Activated CD4-positive, alpha-beta T cell treated with anti-CD3 and anti-CD28 coated beads, Interleukin-2, amount 50 U/mL, for 1 hour (primary cell): ENCODE measurements at places on chromosomes 4 and X.

GRCh38 chr4:82522472-82522871 lies 39.3 kb downstream of the TMEM150C start:
- no peak for DNase-seq

DNA sequence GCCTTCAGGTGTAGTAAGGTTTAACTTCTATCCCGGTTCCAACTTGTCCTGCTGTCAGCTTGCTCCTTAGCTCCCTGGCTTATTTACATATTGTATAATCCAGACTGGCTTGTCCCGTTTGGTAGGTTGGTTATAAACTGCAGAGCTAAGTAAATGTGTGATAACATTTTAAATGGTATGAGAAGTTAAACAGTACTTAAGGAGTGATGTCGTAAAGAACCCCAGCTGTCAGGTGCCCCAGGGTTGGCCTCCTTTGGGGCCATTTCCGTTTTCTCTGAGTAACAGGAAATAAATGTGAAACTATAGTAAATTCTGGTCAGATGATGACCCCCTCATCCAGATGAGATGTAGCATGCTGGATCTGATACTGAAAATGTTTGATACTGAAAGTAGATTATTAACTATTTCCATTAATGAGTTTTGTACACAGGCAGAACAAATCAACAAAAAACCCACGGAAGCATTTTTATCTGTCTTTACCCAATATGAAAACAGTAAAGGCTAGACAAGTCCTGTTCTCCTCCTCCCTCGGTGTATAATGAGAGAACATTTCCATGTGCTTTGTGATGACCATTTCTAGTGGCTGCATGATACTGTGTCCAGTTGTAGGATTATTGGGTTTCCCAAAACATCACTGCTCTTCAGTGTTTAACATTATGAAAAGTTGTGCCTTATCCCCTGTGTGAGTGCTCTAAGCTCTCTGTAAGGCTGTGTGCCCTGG lies 22.4 kb downstream of the GAB1 start:
- DNase-seq: no peak

GRCh38 chr4:36115312-36115711 lies 129.0 kb downstream of the ARAP2 start:
- no peak for DNase-seq

GRCh38 chrX:38236901-38237615 lies 16.4 kb upstream of the SRPX start:
- no peak for DNase-seq

DNA sequence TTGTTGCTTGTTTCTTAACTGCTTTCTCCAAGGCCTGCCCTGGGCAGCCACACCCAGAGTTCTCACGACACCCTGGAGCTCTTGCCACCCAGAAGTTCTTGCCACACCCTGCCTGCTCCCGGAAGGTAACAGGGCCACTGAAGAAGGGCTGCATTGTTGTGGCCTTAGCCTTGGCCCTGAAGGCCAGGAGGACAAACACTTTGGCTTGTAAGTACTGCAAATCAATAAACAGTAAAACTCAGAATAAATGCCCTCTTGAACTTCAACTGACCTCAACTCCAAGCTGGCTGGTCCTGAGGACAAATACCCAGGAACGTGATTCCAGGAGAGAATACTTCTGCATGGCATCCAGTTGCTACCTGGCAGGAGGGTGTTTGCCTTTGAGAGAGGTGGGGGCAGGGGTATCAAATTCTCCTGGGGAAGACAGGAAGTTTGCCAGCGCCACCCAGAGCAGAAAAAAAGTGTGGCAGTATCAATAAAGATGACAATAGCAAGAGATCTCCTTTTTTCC lies 54.1 kb downstream of the TLR10 start:
- no peak for DNase-seq

DNA sequence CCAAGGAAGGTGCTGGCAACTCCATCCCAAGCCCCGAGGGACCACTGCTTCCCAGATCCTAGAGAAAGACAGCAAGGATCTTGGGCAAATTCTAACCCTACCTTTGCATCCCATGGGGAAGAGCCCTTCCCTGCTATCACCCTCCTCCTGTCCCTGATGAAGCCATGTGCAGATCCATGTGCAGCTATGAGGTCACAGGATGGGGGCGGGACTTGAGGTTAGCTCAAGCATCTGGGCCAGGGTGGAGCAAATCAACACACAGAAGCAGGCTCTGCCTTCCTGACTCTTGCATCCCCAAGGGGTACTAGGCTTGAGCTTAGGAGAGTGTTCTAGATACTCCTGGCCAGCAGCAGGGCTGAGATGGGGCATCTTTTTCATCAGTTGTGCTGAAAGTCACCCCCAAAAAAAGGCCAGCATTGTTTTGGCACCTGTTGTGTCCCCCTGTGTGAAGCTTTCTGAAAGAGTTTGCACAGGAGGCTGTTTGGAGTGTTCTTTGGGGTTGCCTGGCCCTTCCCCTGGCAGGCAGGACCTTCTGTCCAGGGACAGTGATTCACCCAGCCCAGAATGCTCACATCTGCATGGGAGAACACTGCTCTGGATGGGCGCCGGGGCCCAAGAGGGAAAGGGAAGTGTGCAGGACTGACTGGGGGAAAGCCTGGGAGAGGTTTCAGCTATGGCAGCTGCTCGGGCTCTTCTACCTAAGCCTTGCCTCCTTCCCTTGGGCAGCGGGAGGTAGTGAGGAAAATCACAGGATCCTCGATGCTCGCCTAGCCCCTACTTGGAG lies 50.8 kb downstream of the PRPS1 start:
- DNase-seq: peak; percentile 72

DNA sequence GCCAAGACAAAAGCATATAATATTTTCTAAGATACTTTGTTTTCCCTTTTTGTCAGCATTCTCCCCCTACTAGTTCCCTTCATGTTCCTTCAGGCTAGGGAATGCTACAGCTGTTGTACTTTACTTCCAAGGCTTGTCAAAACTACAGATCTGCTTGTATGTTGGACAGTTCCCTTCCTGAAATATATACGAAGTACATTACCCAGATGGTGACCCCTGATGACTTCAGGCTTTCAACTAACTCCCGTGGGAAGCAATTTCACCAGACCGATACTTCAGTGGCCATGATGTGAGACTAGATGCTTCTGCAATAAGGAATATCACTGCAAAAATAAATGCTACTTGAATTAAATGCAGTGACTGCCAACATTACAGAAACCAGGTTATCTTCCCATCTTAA lies 332.8 kb downstream of the SH2D1A start:
- no peak for DNase-seq

DNA sequence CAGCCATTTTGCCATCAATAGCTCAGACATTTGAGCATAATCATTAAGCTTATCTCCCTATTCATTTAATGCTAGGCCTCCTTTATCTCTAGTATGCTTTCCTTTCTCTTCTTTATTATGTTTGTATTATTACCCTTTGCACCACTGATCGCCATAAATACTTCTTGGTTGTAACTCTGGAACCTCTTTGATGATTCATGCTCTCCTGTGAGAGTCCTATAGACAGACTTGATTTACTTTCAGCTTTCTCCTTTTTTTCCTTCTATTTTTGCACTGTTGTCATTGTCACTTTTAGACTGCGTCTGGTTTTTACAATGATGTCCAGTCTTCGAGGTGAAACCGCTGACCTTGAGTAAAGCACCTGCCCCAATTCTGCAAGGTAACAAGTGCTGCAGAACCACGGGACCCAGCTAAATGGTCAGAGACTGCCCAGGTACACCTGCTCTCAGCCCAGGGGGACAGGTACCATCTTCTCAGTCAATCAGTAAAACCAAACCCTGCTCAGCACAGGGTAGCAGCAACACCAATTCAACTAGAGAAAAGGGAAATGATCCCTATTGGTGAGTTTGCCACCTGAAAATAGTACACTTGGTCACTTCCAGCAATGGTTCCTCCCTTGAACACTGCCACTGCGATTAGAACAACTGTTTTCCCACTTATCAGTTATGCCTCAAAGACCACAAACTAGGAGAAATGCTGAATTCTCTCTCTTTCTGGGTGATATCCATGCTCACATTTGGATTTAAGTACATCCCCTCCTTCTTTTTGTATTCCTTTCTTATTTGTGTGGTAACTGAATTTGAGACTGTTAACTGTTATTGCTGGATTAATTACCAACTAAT lies 125.1 kb downstream of the MAML3 start:
- DNase-seq: no peak

GRCh38 chr4:148311526-148311925 lies 130.7 kb downstream of the NR3C2 start:
- DNase-seq: no peak

DNA sequence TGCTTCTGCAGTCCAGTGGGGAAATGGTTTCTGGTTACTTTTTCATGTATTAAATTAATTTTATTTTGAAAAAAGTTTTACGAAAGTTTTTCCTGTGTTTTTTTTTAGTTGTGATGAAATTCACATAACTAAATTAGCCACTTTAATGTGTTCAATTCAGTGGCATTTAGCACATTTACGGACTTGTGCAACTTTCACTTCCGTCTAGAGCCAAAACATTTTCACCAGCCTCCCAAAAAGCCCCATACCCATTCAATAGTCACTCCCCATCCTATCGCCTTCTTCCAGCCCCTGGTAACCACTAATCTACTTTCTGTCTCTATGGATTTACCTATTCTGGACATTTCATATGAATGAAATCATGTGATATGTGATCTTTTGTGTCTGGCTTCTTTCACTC lies 22.8 kb upstream of the TBL1X start:
- no peak for DNase-seq

GRCh38 chr4:97367878-97368277 lies 775.4 kb downstream of the STPG2 start:
- no peak for DNase-seq

- DNase-seq: no peak
Observed at GRCh38 chr4:173415092-173415491, 16.2 kb upstream of the SCRG1 start.

GRCh38 chr4:104248726-104249125 lies 246.0 kb downstream of the CXXC4 start:
- DNase-seq: no peak

DNA sequence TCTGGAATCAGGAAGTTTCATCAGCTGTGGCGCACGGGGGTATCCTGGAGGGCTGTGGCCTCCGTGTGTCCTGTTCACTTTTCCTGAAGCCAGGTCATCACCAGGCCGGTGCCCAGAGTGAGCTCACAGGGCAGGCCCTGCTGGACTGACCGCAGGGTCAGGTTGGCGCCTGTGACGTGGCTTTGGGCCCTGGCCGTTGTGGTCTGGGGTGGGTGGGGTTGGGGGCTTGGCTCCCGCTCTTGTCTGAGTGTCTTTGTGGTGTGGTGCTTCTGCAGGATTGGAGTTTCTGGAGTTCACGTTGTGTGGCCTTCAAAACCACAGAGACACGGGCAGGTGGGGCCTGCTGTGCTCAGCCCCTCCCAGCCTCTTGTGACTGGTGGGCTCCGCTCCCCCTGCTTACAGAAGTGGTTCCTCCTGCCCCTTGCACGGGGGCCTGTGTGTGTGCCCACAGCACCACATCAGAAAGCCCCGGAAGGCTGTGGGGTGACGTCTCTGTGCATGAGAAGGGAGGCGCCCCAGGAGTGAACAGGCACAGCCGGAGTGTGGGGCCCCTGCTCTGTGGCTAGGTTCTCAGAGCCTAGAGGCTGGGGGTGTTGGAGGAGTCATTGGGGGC lies 9.5 kb downstream of the RGS12 start:
- DNase-seq: peak; percentile 79

DNA sequence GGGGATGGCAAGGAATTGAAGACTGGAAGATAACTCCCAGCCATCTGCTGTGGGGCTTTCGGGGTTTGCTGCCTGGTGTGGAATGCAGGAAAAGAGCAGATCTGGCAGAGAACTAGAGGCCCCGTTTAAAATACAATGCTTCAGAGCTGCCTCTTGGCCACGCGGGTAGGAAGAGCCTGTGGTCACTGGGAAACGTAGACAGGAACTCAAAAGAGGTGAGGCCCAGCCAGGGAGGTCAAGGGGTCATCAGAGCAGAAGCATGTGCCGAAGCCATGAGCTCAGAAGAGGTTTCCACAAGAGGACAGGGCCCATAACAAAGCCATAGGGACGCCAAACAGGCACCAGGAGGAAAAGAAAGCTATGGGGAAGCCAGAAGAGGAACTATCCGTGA lies 14.5 kb upstream of the STS start:
- DNase-seq: no peak

GRCh38 chr4:124713185-124713592 lies 657 bp upstream of the ANKRD50 start:
- DNase-seq: no peak

DNA sequence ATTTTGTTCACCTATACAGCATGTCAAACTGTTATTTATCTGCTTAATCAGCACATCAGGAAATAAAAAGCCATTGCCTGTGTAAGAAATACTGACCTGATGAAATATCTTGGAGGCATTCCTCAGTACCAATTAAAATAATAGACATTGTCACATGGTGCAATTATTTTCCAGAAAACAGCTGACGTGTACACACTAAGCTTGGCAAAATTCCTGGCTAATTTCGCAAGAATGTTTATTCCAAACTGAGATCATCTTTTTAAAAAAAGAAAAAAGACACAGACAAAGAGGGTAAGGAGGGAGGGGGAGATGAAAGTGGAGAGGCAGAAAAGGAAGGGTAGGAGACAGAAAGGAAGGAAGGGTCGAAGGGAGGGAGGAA lies 61.9 kb upstream of the NFKB1 start:
- no peak for DNase-seq

DNA sequence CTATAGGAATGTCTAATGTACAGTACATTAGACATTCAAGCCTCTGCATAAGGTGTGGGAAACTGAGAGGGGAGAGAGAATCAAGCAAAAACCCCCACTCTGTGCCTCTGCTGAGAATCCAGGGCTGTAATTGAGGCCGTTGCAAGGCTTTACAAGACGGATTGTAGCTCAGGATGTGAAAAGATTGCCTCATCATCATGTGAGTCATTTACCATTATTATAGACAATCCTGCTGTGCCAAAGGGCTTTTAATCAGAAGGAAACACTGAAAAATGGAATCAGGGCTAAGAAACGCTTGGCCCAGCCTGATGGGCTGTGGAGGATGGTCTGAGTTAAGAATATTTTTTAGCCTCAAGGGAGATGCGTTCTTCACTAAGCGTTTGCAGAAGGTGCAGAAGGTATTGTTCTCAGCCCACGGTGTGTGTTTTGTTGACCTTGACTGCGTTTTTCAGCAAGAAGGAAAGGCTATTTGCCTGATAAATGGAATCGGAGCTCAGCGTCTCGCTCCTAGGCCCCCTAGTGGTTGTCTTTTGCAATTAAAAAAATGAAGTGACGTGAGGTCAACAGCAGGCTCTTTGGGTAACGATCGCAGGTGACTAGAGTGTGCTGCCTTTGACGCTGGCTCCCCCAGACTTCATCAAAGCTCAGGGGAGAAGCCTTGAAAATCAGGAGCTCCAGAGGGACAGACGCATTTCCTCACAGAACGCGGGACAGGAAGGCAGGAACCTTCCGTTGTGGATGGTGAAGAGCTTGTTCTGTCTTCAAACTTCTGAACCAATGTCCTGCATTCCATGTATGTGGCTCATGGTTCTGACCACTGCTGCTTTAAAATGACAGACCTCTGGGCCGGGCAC lies 18.1 kb upstream of the CHRNA9 start:
- peak; percentile 58 for DNase-seq
